Subcutaneous preadipocyte (primary cell): ENCODE measurements at places on chromosomes 12 and 14. TPM values are rescaled to one million over a fixed set of nuclear protein-coding genes. Genes with fewer than 3 reads are reported as not detected.

LGR5 gene
- total RNA-seq: not detected in 2 replicates

NTF3 gene
- total RNA-seq: not detected in 2 replicates

CCDC177 gene
- not detected in 2 replicates for total RNA-seq

BRF1 gene
- 29.8 and 40.1 TPM in 2 replicates for total RNA-seq

SERPINA9 gene
- not detected in 2 replicates for total RNA-seq

SIX6 gene
- not detected in 2 replicates for total RNA-seq

CIDEB gene
- total RNA-seq: 1.2 and 2.2 TPM in 2 replicates

CDH24 gene
- total RNA-seq: 2.2 and 3.3 TPM in 2 replicates

PIANP gene
- total RNA-seq: under 0.01 TPM in 1 of 2 replicates, not detected in the other

OTOGL gene
- under 0.01 and 0.20 TPM in 2 replicates for total RNA-seq

TDP1 gene
- 23.9 and 29.7 TPM in 2 replicates for total RNA-seq

MAP1LC3B2 gene
- total RNA-seq: 1.1 TPM in 1 of 2 replicates, not detected in the other

SOCS4 gene
- total RNA-seq: 10.3 and 15.8 TPM in 2 replicates

SYT10 gene
- not detected in 2 replicates for total RNA-seq

ANO2 gene
- total RNA-seq: not detected in 2 replicates

PRICKLE1 gene
- total RNA-seq: 14.0 and 18.8 TPM in 2 replicates

SLC17A8 gene
- under 0.01 TPM in 1 of 2 replicates, not detected in the other for total RNA-seq

OR6C2 gene
- total RNA-seq: not detected in 2 replicates

TDRD9 gene
- 0.39 and 0.73 TPM in 2 replicates for total RNA-seq

PLBD1 gene
- total RNA-seq: 1.4 and 2.9 TPM in 2 replicates

TAMALIN gene
- total RNA-seq: 2.3 and 4.8 TPM in 2 replicates

PPP1R36 gene
- 0.20 TPM in 1 of 2 replicates, not detected in the other for total RNA-seq

NXPH4 gene
- 0.73 and 0.98 TPM in 2 replicates for total RNA-seq

SCN8A gene
- 13.6 and 13.9 TPM in 2 replicates for total RNA-seq

TMEM253 gene
- total RNA-seq: under 0.01 TPM in 1 of 2 replicates, not detected in the other

HPD gene
- total RNA-seq: 0.39 and 1.5 TPM in 2 replicates

DAO gene
- total RNA-seq: not detected in 2 replicates

DDX51 gene
- total RNA-seq: 9.2 and 10.8 TPM in 2 replicates

FSCB gene
- total RNA-seq: not detected in 2 replicates

AP5M1 gene
- 16.9 and 21.5 TPM in 2 replicates for total RNA-seq

EML1 gene
- 23.5 and 27.8 TPM in 2 replicates for total RNA-seq

SLC35F4 gene
- 0.59 TPM in 1 of 2 replicates, not detected in the other for total RNA-seq

AGAP2 gene
- total RNA-seq: under 0.01 and 0.39 TPM in 2 replicates

RHOJ gene
- total RNA-seq: under 0.01 and 1.1 TPM in 2 replicates

NUAK1 gene
- 0.73 and 1.6 TPM in 2 replicates for total RNA-seq

KIF26A gene
- total RNA-seq: under 0.01 TPM in 2 replicates

CACNA1C gene
- total RNA-seq: 5.1 and 9.6 TPM in 2 replicates

COCH gene
- total RNA-seq: 1.1 and 1.2 TPM in 2 replicates

CLEC1A gene
- total RNA-seq: not detected in 2 replicates

BEGAIN gene
- total RNA-seq: 0.73 and 1.2 TPM in 2 replicates

TECPR2 gene
- total RNA-seq: 11.0 and 13.9 TPM in 2 replicates

CDK17 gene
- total RNA-seq: 64.3 and 73.3 TPM in 2 replicates

ERP27 gene
- total RNA-seq: not detected in 2 replicates

GCH1 gene
- 0.73 and 1.2 TPM in 2 replicates for total RNA-seq

STAB2 gene
- total RNA-seq: not detected in 2 replicates

PRKD1 gene
- 10.9 and 19.8 TPM in 2 replicates for total RNA-seq
